ENCODE measurements at places on chromosomes 11 and 22.

GRCh38 chr22:27752771-27753170 lies 48.8 kb downstream of the MN1 start:
- DNase-seq, result no peak

DNA sequence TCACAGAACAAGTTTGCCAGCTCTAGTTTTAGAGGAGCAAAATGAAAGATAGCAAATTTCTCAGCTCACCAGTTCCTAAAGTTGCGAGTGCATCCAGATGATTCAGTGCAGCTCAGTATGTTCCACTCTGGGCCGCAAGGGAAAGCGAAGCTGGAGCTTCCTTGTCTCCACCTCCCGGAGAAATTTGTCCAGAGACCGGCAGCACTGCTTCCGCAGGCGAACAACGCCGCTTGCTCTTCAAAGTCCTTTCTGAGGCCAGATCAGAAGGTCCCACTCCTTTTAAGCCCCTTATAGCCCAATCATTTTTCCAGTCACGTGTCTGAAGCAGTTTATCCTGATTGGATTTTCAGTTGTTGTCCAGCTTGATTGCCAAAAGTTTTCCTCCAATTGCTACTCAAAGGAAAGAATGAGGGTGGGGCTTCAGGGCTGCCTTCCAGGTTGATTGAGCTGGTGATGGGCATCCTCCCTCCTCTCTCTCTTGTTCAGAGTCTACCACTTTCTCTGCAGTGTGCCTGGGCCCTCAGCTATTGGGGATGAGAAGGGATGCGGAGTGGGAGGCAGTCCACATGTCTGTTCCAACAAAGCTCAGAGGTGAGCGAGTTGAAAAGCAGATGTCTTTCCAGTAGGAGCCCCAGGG lies at the start of gene ZNF280A:
TSS of gene ZNF280A (minus strand) at position 251 of the 637 bp plus-strand sequence. CDS start 4,640 bp downstream, outside the sequence.
- DNase-seq, result no peak

- DNase-seq, result no peak
These were observed 6.8 kb downstream of the RNF169 start for GRCh38 chr11:74755395-74755995.

DNA sequence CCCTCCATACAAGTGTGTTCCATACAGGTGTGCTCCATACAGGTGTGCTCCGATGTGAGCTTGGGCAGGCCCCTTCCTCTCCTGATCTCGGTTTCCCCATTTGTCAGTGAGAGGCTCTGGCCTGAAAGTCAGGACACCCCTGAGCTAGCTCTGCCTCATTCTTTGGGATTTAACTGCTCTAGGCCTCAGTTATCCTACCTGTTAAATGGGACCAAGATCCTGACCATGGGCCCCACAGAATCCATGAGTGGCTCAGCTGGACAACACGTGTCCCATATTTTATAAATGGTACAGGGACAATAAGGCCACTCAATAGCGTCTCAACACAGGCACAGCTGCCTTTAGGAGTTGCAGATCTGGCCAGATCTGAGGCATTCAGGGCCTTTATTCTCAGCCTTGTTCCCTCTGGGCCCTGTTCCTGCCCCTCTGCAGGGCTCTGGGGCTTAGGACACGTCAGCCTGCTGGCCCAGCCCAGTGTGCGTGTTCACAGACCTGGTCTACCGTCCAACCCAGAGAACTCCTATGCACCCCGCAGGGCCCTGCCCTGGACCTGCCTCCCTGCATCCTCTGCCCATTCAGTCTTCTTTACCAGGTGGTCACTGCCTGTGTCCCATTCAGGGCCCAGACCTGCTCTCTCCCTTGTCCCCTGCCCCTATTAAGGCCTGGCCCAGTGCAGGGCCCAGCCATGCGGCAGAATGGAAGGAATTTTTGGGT lies 18.9 kb upstream of the IGLL1 start:
- no peak for DNase-seq

All from CD4-positive, alpha-beta T cell treated with Interleukin-10 for 1 hour (primary cell).